ENCODE measurements at places on chromosomes 11 and 22.

DNA sequence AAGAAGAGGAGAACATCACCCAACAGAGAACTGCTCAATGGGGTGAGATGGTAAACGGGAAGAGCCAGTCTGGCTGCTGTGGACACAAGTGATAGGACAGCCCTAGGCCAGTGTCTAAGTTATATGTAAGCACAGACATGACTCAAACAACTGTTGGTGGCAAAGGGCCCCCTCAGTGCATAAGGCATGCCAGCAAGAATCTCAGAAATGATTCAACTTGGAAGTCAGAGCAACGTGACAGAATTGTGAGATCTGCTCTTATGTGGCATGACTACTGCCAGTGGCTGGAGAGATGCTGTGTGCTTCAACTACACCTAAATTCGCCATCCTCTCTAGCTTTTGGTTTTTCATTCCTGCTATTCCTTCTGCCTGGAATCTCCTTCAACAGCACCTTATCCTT, 7.4 kb downstream of the SLN start:
- DNase-seq, result no peak

- no peak for DNase-seq
Measured at GRCh38 chr11:3747704-3748103, 49.6 kb downstream of the NUP98 start.

DNA sequence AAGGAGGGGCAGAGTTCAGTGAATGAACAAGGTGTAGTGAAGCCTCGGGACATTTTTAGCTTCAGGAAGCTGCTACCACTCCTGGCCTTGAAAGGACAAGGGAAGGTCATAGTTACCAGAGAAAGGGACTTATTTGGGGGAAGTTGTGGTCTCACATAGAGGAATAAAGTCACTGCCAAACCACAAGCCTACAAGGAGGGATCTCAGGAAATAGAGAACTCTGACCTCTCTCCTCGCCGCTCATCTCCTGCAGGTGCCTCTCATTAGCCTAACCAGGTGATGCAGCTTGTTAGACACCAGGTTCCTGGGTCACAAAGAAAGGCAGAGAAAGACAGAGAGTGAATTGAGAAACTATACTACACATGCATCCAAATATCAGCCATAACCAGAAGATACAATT, 14.3 kb upstream of the TOLLIP start:
- DNase-seq, result no peak

DNA sequence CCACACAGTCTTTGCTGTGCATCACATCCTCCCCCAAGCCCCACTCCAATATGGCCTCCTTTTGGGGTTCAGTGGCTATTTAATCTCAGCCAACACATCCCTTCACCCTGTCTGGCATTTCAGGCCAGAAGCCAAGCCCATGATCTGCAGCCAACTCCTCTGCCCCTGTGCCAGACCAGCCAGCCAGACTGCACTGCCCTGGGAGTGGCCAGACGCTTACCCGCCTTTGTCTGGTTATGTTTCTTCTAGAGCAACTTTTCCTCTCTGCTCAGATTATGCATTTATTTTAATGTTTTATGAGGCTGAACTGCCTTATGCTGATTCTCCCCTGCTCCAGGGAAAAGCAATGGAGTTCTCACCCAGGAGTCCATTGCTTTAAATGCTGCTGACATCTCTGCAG, 206.7 kb upstream of the TBCEL start:
- DNase-seq, result no peak

- DNase-seq, result no peak
Measured at GRCh38 chr11:80841675-80842074, 1400.8 kb upstream of the TENM4 start.

- DNase-seq, result no peak
Measured at GRCh38 chr11:66854231-66854661, 2.6 kb upstream of the LRFN4 start.

DNA sequence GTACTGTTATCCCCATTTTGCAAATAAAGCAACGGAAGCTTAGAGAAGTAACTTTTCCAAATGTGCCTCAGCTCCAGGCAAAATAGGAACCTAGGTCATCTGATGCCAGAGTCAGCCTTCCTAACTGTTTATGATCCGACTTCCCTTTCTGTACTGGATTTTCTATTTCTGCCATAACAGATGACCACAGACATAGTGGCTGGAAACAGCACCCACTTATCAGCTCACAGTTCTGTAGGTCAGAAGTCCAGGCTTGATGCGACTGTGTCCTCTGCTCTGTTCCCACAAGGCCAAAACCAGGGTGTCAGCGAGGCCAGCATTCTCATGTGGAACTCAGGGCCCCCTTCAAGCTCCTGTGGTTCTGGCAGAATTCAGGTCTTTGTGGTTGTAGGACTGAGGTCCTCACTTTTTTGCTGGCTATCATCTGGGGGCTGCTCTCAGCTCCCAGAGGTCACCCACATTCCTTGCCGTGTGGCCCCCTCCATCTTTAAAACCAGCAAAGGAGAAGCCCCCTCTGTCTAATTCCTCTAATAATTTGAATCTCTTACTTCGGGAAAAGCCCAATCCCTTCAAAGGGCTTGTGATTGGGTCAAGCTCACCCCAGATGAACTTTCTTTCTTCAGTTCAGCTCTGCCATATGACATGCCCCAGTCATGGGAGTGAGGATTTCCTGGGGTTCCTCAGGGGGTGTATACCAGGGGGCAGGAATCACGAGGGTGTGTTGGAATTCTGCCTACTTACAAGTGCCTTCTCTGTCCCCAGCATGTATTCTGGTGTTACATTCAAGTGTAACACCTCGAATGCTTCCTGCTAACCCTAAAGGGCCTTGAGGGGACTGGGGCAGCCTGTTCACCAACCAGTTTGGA, 15.3 kb downstream of the KCNJ5 start:
- DNase-seq, result no peak

DNA sequence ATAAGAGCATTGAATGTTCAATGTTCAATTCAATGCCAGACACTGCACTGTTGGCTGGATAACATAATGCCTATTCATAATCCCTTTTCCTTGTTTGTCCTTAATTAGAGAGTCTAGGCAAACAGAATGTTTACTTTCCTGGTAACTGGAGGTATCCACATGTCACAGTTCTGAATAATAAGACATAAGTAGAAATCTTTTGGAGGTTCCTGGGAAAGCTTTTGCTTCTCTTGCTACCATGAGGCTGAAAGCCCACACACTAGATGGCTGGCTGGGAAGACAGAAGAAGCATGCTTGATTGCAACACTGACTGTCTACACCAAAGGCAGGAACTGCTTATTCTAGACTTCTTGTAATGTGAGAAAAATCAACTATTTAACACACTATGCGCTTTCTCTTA, 79.5 kb downstream of the GAB2 start:
- no peak for DNase-seq

- no peak for DNase-seq
Measured at GRCh38 chr11:103877221-103877620, 159.2 kb upstream of the DDI1 start.

GRCh38 chr11:62508336-62509058, 38.1 kb downstream of the AHNAK start:
- DNase-seq, result peak; percentile 68

GRCh38 chr11:10204021-10204420, 90.0 kb downstream of the SBF2 start:
- no peak for DNase-seq

DNA sequence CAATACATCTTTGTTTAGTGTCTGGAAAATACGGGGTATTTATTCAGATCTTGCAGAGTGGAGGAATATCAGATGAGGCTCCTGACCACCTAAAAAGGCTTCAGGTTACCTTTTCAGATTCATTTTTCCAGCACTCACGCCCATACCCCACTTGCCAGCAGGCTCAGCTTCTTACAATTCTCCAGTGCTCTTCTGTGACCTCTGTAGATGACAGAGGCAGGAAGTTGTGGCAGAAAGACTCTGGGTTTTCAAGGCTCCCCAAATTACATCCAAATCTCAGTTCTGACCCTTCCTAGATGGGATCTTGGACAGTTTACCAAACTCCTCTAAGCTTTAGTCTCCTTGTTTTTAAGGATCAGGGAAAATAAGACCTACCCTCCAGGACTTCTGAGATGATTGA, 61.1 kb downstream of the SYTL2 start:
- no peak for DNase-seq

GRCh38 chr11:127493330-127494022, 492.9 kb upstream of the KIRREL3 start:
- DNase-seq, result peak; percentile 4

GRCh38 chr11:122197066-122197987, 81.3 kb upstream of the BLID start:
- DNase-seq, result no peak

GRCh38 chr11:61567286-61568061, 13.4 kb downstream of the SYT7 start:
- peak; percentile 99 for DNase-seq

DNA sequence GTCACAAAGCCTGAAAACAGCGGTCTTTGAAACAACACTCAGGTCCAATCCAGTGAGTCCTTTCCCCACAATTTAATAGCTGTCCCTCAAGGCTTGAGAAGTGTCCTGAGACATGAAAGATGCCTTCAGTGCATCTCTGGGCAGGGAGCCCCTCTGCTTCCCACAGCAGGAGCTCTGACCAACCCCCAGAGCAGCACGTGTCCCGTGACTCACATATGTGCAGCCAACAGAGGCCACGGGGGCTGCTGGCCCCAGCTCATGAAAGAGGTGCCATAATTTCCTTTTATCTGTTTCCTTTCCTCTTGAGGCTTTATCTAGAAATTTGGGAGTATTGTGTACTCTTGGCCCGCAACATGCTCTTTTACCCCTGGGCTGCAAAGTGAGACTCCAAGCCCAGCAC, 33.2 kb upstream of the LMO1 start:
- no peak for DNase-seq

- DNase-seq, result no peak
Measured at GRCh38 chr22:33691057-33691630, 229.1 kb downstream of the LARGE1 start.

- DNase-seq, result no peak
Measured at GRCh38 chr11:70913715-70914231, 338.6 kb downstream of the SHANK2 start.

DNA sequence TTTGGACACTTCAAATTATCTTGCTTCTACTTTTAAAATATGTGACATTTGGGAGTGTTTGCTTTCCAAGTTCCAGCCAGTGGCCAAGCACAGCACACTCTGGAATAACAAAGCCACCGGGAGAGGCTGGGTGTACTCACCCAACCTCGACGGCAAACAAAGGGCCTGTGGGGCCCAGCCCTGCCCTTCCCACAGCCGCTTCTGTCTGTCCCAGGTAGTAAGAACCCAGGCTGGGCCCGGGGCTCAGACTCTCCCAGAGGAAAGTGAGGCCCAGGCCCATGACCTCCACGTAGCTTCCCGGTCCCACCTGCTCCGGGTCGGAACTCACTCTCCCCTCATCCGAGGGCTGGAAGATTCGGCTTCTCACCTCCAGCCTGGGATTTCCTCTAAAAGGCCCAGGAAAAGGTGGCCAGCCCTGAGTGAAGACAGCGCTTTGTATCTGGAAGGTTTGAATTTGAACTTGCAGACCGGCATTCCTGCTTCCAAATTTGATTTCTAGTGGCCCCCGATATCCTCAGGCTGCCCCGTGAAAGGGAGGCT, 93.5 kb downstream of the CELSR1 start:
- peak; percentile 69 for DNase-seq

DNA sequence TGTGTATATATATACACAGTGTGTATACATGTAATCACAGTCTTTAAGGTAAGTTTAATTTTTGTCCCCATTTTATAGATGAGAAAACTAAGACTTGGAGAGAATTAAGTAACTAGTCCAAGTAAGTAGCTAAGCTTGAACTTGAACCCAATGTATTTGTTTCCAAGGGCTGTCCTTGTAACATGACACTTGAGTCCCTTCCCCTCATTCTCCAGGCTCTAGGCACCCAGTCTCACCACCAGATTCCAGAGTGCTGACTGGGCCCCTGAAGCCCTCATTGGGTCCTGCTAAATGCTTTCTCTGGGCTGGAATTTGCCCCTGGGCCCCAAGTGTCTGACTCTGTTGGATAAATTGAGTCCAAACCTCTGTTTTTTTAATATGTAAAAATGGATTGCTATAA, 45.5 kb downstream of the ADM start:
- no peak for DNase-seq

- DNase-seq, result no peak
Measured at GRCh38 chr11:96275801-96276594, 67.0 kb downstream of the MAML2 start.

GRCh38 chr11:61091373-61092279, 10.7 kb upstream of the CD5 start:
- DNase-seq, result no peak

- DNase-seq, result no peak
Measured at GRCh38 chr11:14081581-14082231, 119.2 kb downstream of the SPON1 start.

- DNase-seq, result no peak
Measured at GRCh38 chr11:945986-946385, 20.3 kb downstream of the AP2A2 start.

DNA sequence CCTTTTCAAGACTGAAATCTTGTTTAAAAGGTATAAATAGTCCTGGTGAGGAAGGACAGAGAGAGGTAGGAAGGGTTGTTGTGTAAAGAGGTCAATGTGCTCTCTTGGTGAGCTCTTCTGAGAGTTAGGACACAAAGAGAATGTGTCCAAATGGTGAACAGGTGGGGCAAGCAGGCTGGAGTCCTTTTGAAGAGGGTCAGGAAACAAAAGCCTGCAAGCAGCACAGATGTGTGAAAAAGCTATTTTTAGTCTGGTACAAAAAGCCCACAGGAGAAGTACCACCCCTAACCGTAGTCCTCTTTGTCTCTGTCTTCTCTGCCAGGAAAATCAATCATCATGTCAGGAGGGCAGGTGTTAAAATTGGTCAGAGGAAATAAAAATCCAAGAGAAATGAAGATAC, 54.4 kb upstream of the SYN3 start:
- DNase-seq, result no peak

- DNase-seq, result no peak
Measured at GRCh38 chr11:58493676-58494075, 14.2 kb downstream of the OR5B21 start.

DNA sequence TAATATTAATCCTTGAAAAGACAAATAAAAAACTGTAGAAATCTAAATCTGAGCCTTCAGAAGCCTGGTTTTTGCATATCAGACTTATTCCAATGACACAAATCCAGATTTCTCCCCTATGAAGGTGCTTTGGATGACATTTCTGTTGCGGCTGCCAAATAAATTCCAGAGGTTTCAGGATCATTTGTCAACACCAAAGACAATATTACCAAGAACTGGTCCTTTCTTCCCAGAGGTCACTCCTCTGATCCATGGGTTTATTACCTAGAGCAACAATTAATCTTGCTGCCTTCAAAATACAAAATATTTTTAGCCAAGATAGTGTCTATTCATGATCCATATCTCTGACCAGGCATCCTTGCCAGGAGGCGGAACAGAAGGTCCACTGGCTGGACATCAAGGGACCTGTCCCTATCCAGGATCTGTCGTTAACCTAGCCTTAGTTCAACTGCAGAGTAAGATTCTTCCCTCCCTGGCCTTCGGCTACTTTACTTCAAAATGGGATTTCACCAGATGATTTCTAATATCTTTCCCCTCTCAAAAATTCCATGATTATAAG, 4.9 kb downstream of the CADM1 start:
- no peak for DNase-seq

DNA sequence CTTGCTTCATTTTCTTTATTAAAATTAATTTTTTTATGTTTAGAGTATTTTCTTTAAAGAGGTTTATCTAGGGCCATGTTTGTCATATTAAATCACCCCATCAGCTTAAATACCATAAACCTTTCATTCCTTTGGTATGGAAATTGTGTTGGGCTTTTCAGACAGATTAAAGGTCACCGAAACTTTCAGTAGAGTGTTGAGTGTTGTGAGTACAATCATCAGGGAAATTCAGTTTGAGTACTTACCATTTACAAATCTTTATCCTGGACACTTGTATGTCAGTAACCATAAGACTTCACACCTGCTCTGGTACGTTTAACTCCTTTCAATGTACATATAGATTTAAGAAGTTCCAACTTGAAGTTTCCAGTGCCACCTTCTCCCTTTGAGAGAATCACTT, 12.0 kb downstream of the PRMT3 start:
- no peak for DNase-seq

- DNase-seq, result no peak
Measured at GRCh38 chr11:113148652-113149051, 165.7 kb upstream of the TTC12 start.

All from HuH-7 (cell line).